Left ventricle myocardium superior (tissue), 1 donor: ENCODE measurements at places on chromosomes 4 and X. TPM values are rescaled to one million over a fixed set of nuclear protein-coding genes. Genes with fewer than 3 reads are reported as not detected.

CORIN gene
- total RNA-seq = 96.8 TPM

MCF2 gene
- 0.27 TPM for total RNA-seq

MAGEB17 gene
- total RNA-seq = not detected

BEND2 gene
- 0.12 TPM for total RNA-seq

XAGE2 gene
- total RNA-seq = not detected

DNA sequence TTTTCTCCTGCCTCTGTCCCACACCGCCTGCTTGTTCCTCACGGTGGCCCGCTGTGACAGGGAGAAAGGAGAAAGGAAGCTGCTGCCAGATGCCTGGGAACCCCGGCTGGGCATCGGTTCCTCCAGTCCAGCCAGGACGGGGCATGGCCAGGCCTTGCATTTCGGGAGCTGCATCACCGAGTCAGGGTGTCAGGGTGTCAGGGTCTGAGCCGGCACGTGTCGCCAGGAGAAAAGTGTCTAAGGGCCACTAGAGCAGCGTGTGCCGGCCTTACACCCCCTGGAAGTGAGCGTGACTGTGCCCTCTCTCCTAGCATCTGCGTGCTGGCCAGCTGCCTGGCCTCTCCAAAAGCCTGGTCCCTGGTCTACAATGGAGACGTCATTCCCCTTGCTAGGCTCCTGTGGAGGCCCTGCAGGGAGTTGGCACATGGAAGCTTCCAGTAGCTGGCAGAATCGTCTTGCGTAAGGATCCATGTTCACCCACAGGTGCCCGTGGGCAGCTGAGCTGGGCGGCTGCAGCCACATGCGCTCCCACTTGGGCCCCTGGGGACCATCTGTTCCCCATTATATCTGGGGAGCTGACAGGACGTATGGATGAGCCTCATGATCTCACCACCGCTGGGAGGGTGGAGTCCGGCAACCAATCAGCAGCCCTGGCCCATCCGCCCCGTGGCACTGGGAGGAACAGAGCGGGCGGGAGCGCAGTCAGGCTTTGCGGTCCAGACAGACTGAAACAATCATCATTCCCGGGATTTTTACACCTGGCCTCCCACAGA lies 39.9 kb upstream of the HMX1 start:
- no peak for DNase-seq

- DNase-seq = no peak
These were observed 21.3 kb downstream of the LRRC66 start for GRCh38 chr4:51998837-51999236.

DNA sequence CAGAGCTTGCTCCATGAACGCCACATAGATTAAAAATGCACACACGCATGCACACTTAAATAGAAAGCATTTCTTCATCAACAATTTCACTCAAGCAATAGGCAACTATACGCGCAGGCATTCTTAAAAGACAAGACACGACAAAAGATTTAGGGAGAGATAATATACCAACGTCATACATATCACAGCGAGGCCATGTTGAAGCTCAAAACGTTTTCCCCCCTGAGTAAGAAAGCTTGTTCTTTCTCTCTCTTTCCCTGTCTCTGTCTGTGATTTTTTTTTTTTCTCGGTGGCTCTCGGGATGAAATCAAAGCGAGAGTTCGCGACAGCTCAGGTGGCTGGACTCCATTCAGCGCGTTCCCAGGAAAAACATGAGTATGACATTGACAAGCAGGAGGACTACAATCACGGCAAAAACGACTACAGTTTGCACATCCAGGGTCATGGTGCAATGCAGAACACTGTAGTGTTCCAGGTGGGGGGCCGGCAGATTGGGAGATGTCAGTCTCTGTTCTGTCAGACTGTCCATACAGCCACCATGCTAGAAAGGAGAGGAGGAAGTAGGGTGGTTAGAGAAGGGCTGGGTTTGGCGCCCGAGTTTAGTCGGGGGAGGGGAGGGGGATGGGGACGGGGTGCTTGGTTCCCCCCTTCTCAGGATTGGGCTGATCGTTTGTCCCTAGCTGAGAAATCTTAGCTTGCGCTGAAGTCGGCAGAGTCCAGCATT lies 30.7 kb downstream of the ARHGEF9 start:
- DNase-seq = no peak

GRCh38 chr4:7394681-7395451 lies 39.9 kb downstream of the PSAPL1 start:
- no peak for DNase-seq

DNA sequence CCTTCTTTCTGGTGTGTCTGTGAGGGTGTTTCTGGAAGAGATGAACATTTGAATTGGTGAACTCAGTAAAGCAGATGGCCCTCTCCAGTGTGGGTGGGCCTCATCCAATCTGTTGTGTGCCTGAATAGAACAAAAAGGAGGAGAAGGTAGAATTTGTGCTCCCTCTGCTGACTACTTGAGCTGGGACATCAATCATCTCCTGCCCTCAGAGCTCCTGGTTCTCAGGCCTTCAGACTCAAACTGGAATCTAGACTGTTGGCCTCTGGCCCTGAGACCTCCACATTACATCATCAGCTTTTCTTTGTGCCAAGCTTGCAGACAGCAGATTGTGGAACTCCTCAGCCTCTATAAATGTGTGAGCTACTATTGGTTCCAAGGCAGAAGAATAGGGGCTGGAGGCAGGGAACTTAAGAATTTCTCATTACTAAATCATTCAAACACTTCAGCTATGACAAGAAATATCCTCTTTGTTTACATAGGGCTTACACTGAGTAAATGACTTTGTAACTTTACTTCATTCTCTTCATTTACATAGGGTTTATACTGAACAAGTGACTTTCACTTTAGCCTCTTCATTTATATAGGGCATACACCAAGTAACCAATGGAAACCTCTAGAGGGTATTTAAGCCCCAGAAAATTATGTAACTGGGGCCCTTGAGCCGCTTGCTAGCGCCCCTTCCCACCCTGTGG lies 86.9 kb upstream of the NWD2 start:
- no peak for DNase-seq

GRCh38 chrX:2696698-2697215 lies 5.7 kb downstream of the CD99 start:
- DNase-seq = no peak

DNA sequence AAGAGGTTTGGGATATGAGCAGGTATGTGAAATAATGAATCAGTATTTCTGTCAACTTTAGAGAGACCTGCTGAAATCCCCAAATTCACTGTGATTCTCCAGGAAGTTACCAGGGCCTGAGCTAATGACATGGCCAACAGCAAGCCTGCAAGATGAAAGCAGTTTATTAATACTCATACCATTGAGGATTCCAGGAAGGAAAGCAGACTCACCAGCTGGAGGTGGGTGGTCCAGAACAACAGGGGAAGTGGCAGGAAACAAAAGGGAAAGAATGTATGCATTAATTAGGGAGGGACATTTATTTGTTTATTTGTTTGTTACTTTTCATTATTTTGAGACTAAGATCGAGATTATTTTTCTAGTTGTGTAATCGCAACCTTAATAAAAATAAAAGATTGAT lies 196.6 kb upstream of the AGA start:
- no peak for DNase-seq

DNA sequence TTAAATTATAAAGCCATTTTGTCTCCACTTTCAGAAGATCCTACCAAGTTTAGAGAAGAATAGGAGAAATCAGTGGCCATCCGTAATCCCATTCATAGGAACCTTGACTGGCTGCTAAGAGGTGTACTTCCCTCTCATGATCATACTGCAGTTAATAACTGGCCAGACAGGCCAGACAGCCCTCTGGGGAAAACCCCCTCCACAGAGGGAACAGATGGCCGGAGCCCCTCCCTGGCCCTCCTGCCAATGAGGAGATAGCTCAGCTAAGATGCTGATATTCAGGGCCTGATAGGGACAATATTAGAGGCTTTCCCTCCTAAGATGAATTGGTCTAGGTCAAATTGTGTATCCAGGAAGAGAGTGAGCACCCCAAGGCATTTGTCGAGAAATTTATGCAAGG lies 200.0 kb upstream of the MAOA start:
- no peak for DNase-seq

- DNase-seq = no peak
These were observed 26.1 kb upstream of the CFAP299 start for GRCh38 chr4:80309294-80310004.

- DNase-seq = no peak
These were observed 715.4 kb downstream of the GRXCR1 start for GRCh38 chr4:43607827-43608461.

- DNase-seq = no peak
These were observed 23.6 kb downstream of the TMEM255A start for GRCh38 chrX:120287513-120288112.

DNA sequence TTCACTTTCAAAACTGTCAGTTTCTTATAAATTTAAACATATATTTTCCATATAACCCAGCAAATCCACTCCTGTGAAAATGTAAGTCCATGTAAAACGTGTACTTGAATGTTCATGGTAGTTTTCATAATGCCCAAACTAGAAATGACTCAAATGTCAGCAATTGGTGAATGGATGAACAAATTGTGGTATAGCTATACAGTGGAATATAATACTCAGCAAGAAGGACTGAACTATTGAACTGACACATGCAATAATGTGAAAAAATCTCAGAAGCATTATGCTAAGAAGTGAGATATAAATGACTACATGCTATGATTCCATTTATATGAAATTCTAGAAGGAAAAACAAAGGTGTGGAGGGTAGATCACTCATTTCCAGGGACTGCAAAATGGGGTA lies 52.2 kb downstream of the USP53 start:
- DNase-seq = no peak

DNA sequence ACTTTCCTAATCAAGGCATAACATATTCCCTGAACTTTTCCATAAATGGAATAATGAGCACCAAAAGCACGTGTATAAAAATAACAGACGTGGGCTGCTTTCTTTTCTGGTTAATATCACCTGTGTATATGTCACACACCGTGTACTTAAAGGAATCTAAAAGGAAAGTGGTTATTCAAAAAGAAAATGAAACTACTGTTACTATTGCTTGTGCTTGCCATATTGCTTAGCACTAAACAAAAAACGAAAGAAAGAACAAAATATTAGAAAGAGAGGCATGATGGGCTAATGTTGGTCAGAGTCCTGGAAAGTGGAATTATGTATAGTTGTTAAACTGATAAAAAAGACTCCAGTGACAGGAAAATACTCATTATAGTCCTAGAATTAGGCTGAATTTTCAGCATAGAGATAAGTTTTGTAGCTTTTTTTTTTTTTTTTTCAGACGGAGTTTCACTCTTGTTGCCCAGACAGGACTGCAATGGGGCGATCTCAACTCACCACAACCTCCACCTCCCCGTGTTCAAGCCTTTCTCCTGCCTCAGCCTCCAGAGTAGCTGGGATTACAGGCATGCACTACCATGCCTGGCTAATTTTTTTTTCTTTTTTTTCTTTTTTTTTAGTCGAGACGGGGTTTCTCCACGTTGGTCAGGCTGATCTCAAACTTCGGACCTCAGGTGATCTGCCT lies 123.2 kb downstream of the PABPC4L start:
- no peak for DNase-seq

GRCh38 chr4:142353149-142353738 lies 492.9 kb downstream of the INPP4B start:
- DNase-seq = no peak

GRCh38 chr4:164959896-164960295 lies 17.6 kb downstream of the TRIM61 start:
- no peak for DNase-seq

GRCh38 chrX:71171110-71171801 lies 26.6 kb downstream of the NLGN3 start:
- no peak for DNase-seq

GRCh38 chr4:163772238-163772637 lies 277.7 kb downstream of the TMA16 start:
- DNase-seq = no peak

DNA sequence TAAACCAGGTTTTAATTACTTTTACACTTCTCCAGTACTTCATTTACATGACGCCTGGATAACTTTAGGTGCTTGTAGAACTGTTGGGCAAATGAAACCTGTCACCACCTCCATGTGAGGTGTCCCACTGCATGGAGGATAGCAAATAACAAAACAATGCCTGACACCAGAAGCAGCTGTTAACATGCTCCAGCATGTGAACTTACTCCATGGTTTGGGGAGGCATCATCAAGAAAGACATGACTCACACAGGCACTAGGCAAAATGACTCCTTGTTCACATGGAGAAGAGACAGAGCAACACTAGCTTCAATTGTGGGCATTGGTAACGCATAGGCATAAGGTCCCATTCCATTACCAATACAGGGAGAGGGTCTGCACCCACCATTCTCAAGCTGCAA lies 198.1 kb upstream of the F9 start:
- DNase-seq = no peak

DNA sequence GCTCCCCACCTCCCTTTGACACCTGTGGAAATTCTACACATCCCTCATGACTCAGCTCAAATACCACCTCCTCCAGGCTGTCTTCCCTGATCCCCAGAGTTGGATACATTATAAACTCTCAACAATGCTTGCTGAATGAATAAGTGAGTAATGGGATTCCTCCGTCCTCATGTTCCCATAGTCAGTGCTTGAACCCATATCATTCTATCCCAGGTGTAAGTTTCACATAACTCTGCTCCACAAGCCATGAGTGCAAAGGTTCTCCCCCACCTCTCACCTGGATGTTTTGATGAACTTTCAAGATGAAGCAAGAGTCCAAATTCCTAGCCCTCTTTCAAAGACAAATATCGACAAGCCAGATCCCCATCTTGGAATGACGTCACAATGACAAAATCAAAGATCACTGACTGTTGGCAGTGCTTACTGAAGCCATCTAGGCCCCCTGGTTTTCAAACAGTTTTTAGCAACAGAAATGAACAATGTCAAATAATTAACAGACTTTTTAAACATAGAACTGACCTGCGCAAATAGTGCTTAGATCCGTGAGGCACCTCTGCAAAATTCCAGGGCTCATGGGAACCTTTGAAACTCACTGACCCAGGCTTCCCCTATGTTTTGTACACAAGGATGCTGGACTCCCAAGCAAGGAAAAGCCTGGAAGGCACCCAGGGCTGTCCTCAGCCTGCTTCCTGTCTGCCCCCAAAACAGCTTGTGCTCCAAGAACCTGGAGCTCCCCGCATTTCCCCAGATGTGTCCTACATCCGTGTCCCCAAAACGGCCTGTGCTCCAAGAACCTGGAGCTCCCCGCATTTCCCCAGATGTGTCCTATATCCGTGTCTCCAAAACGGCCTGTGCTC lies 4.0 kb downstream of the SLC2A9 start:
- no peak for DNase-seq

- DNase-seq = no peak
These were observed 3.8 kb downstream of the FGF16 start for GRCh38 chrX:77450996-77451395.

DNA sequence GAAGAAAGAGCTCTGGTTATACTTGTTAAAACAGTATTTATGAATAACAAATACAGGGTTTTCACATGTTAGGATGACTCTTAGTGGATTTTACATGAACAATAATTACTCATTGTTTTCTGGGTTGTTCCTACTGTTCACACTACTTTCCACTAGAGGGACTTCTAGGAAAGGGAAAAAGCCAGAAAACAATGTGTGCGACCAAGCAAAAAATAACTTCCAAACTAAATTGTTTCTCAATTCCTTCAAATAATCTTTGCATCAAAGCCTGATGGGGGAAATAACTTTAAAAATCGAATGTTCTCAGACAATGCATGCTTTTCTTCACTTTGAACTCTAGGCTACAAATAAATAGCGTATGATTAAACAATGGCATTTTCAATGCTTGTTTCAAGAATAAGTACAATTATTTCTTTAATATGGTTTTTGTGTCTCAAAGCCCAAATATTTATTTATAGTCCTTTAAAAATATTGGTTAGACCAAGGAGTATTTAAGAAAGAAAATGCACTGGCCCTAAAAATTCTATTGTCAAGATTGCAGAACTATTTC lies 72.1 kb upstream of the ETNPPL start:
- DNase-seq = no peak
